NCI-H748 treated with DMSO at 0.1 percent for 48 hours (cell line): ENCODE measurements at places on chromosomes 2 and 18.

- DNase-seq, result no peak
These were observed 4.3 kb upstream of the NAGK start for GRCh38 chr2:71064110-71064611.

DNA sequence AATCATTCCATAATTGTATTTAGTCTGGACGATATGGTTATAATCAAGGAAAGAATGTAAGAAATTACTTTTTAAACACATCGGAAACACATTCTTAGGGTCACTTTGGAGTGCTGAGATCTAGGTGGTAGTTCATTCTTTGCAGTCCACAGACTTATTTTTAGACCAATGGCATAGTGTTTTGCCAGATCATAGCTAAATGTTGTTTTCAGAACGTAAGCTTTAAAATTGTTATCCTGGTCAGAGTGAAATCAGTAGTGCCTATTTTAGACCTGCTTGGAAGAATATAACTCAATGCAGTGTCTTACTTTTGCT is 4.3 kb downstream of the MYL12A start:
- no peak for DNase-seq

DNA sequence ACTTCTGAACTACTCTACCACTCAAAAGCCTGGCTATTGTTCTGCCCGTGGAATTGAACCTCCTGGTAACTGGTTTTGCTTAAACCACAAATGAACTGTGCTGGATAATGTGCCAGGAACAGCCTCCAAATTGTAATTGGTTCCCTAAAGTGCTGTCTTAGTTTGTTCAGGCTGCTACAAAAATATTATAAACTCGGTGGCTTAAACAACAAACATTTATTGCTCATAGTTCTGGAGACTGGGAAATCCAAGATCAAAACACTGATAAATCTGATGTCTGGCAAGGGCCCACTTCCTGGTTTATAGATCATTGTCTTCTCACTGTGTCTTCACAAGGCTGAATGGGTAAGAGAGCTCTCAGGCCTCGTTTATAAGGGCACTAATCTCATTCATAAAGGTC is 149.2 kb upstream of the NCKAP5 start:
- no peak for DNase-seq

GRCh38 chr2:74856004-74856578 is 22.2 kb downstream of the HK2 start:
- no peak for DNase-seq
